ENCODE measurements at places on chromosomes 4 and X.

DNA sequence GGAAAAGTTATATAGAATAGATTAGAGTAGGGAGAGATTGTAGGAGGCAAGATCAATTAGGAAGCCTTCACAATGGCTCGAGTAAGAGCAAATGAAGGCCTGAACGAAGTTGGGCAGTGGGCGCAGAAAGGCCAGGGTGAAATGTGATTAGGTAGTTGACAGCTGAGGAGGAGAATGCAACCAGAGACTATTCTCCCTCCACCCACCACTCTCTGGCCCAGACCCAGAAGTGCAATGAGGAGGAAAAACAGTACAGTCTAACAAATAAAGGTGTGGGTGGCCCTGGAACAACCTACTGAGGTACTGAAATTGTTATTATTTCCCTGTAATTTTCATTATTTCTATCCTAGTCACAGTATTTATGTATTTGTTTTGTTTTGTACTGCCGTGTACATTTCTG is 176.7 kb downstream of the SLC39A8 start:
- H3K4me3 ChIP-seq, result no peak overlapping the region
- peaks cover 5% of the 10 kb centered on the region for H3K27me3 ChIP-seq
- H3K36me3 ChIP-seq, result no peaks in the 10 kb centered on the region
- no peak overlapping the region for H3K27ac ChIP-seq

GRCh38 chr4:2606960-2607506 is 70.6 kb downstream of the FAM193A start:
- no peak for DNase-seq
- no peak overlapping the region for H3K4me3 ChIP-seq
- no peak overlapping the region for H3K27ac ChIP-seq

GRCh38 chr4:163764569-163764968 is 270.1 kb downstream of the TMA16 start:
- no peaks in the 10 kb centered on the region for H3K36me3 ChIP-seq
- H3K4me1 ChIP-seq, result no peaks in the 10 kb centered on the region
- DNase-seq, result no peak

DNA sequence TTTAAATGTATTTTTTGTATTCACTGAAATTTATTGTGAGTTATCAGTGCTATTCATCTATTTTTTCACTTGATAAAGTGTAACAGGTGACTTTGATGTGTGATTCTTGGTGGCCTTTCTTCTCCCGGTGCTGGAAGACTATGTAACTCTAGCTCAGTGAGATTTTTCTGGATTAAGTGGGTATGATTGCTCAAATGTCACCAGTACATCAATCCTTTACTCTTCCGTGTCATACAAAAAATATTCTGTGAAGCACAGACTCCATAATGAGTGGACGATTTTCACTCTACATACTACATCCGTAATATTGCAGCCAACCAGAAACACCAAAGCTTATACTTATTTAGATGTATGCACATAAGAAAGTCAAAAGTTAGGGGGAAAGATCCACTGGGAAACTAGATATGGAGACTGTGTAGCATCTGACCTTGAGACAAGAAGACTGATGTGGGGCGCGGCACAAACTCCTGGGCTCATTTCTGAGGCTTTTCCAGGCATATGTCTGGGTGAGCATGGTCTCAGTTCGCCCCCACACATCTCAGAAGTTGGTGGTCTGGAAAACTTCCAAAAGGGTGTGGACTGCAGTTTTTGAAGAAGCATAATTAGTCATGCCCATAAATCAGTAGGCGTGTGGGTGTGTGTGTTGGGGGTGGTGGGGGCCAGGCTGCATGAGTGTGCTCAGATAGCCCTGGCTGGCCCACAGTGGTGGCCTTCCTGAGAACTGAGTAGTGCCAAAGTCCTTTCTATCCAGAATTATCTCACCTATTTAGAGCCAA is 53.9 kb upstream of the TENM3 start:
- H3K4me1 ChIP-seq, result no peaks in the 10 kb centered on the region
- H3K4me3 ChIP-seq, result no peak overlapping the region
- H3K27ac ChIP-seq, result no peak overlapping the region
- no peak for DNase-seq

DNA sequence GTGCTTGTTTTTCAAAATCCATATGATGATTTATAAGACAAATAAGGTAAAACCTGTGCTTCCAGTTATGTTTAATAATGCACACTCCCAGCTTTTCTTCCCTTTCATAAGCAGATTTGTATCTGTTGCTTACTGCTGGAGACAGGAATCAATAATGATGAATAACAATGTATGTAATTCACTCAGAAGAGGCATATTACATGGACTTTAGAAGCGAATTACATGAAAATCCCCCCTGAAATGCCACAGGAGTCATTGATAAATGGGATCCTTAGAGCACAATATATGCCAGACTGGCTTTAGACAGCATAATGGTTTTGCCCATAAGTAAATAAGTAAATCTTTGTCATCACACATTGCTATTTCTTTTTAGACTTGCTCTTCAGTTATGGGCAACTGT is 892.3 kb downstream of the CCSER1 start:
- no peak overlapping the region for H3K27ac ChIP-seq
- no peaks in the 10 kb centered on the region for H3K36me3 ChIP-seq
- H3K4me3 ChIP-seq, result no peak overlapping the region

GRCh38 chrX:41116948-41117347 is 31.7 kb downstream of the USP9X start:
- H3K4me3 ChIP-seq, result peak overlapping the region; percentile 40
- peaks cover 61% of the 10 kb centered on the region for H3K4me1 ChIP-seq
- peak; percentile 33 for DNase-seq
- no peaks in the 10 kb centered on the region for H3K36me3 ChIP-seq

DNA sequence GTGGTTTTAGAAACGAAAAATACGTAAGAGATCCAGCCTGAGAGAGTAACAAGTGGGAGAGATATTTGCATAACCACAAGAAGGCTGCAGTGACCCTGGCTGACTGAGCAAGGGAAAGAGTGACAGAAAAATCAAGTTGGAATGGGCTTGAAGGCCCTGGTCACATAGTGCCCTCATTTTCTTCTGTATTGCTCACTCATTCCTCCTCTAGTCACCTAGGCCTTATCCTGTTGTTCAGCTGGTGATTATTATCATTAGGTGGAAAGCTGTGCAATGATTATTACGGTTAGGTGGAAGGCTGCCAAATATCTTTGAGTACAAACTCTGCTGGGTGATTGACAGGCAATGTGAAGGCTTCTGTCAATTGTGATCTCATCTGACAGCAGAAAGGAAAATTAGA is 2384.1 kb downstream of the PCDH7 start:
- DNase-seq, result no peak
- H3K27ac ChIP-seq, result no peak overlapping the region
- H3K27me3 ChIP-seq, result no peaks in the 10 kb centered on the region
- no peaks in the 10 kb centered on the region for H3K4me1 ChIP-seq

GRCh38 chrX:22357621-22358020 is 84.9 kb downstream of the CBLL2 start:
- DNase-seq, result no peak
- no peaks in the 10 kb centered on the region for H3K27me3 ChIP-seq
- no peaks in the 10 kb centered on the region for H3K36me3 ChIP-seq
- no peaks in the 10 kb centered on the region for H3K4me1 ChIP-seq

DNA sequence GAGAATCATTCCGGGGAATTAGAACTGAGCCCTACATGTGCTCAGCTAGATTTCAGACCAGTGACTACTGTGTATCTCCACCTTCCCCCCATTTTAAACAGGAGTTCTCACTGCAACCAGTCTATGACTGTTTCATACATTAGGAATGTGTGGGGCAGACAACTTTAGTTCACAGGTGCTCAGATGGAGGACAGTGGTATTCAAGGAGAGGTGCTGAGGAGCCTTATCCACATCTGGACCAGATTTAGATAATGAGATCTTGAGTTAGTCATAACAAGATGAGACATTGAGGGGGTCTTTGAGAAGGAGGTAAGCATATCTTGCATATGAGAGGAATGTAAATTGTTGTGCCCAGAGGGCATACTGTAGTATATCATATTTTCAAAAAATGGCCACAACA is 32.8 kb upstream of the RELL1 start:
- no peak for DNase-seq
- peaks cover 5% of the 10 kb centered on the region for H3K27me3 ChIP-seq
- no peaks in the 10 kb centered on the region for H3K36me3 ChIP-seq
- H3K27ac ChIP-seq, result no peak overlapping the region
- no peak overlapping the region for H3K4me3 ChIP-seq

- H3K4me1 ChIP-seq, result no peaks in the 10 kb centered on the region
- H3K27me3 ChIP-seq, result peaks cover 2% of the 10 kb centered on the region
- no peaks in the 10 kb centered on the region for H3K36me3 ChIP-seq
These were observed 218.4 kb upstream of the HCCS start for GRCh38 chrX:10892621-10893225.

GRCh38 chrX:78316265-78316664 is 11.1 kb downstream of the CYSLTR1 start:
- H3K36me3 ChIP-seq, result peaks cover 11% of the 10 kb centered on the region
- H3K4me3 ChIP-seq, result no peak overlapping the region
- DNase-seq, result no peak
- H3K4me1 ChIP-seq, result peaks cover 37% of the 10 kb centered on the region
- H3K27me3 ChIP-seq, result no peaks in the 10 kb centered on the region

- no peaks in the 10 kb centered on the region for H3K27me3 ChIP-seq
- peaks cover 18% of the 10 kb centered on the region for H3K4me1 ChIP-seq
- peak overlapping the region; percentile 42 for H3K27ac ChIP-seq
- no peak for DNase-seq
- peak overlapping the region; percentile 41 for H3K4me3 ChIP-seq
- no peaks in the 10 kb centered on the region for H3K36me3 ChIP-seq
These were observed 88.6 kb upstream of the MAML3 start for GRCh38 chr4:140242357-140243277.

DNA sequence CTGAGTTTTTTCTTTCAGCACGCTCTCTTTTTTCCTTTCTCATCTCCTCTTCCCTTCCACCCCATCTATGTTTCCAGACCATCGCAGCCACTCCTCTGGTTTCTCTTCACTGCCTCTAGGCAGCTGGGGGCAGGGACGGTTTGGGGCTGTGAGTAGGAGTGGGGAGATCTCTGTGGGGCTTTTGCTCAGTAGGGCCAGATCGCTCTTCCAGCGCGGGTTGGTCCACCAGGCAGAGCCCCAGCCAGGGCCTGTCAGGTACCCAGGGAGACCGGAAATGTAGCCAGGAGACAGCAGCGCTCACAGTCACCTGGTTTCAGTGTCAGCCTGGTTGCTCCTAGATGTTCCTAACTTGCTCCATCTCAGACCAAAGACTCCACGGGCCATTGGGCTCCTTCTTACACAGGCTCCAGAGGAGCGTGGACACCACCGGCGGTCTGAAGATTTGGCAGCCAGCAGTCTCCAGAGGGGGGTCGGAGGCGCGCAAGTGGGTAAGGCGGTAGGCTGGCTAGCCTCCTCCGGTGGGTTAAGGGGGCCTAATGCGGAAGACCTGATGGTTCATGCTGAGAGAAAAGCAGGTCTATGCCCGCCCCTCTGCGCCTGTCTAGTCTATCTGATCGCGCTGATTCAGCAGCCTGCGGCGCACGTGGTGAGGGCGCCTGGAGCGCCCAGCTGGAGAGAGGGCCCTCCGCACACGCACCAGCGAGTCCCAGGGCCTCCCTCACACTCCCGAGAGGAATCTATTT is 1.8 kb downstream of the FGF5 start:
- H3K36me3 ChIP-seq, result no peaks in the 10 kb centered on the region
- H3K27ac ChIP-seq, result no peak overlapping the region
- peaks cover 35% of the 10 kb centered on the region for H3K27me3 ChIP-seq
- no peaks in the 10 kb centered on the region for H3K4me1 ChIP-seq

GRCh38 chr4:139501117-139501516 is 47.2 kb downstream of the RAB33B start:
- DNase-seq, result no peak
- peaks cover 10% of the 10 kb centered on the region for H3K4me1 ChIP-seq
- H3K27me3 ChIP-seq, result peaks cover 2% of the 10 kb centered on the region
- no peak overlapping the region for H3K4me3 ChIP-seq
- H3K36me3 ChIP-seq, result no peaks in the 10 kb centered on the region

DNA sequence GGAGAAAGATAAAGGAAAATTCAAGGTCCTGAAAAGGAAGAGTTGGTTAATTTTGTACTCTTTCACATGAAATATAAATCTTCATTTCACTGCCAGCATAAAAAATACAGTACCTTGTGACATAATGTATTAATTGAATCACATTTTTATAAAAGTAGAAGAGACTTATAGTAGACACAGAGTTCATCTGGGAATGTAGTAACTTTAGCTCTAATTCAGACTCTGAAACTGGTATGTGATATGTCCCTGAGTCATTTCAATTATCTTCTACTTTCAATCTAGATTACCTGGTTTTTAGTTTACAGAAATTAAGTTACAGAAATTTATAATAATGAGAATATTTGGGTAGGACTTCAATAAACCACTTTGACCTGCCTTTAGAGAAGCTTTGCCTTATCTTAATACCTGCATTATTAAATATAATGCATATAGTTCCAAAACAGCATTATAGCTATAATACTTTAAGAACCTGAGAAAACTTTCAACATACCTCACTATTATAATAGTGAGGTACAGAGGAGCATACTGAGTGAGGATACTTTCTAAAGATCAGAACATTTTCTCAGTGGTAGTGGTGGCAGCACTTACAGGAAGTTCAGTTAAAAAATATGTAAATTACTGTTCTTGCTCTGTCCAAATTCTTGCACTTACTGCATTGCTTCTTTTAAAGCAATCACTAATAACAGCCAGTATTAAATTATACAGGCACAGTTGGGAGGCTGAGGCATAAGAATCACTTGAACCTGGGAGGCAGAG is 11.2 kb downstream of the NEK1 start:
- no peaks in the 10 kb centered on the region for H3K27me3 ChIP-seq
- no peak overlapping the region for H3K27ac ChIP-seq
- no peak for DNase-seq
- peaks cover 14% of the 10 kb centered on the region for H3K36me3 ChIP-seq

GRCh38 chr4:102298716-102299115 is 46.6 kb downstream of the SLC39A8 start:
- H3K27ac ChIP-seq, result no peak overlapping the region
- peaks cover 2% of the 10 kb centered on the region for H3K4me1 ChIP-seq
- peaks cover 16% of the 10 kb centered on the region for H3K36me3 ChIP-seq
- no peak for DNase-seq
- H3K27me3 ChIP-seq, result no peaks in the 10 kb centered on the region

- no peak overlapping the region for H3K4me3 ChIP-seq
- H3K4me1 ChIP-seq, result no peaks in the 10 kb centered on the region
- no peak for DNase-seq
- H3K27ac ChIP-seq, result no peak overlapping the region
- no peaks in the 10 kb centered on the region for H3K36me3 ChIP-seq
These were observed 37.2 kb downstream of the CNGA2 start for GRCh38 chrX:151771726-151772125.

DNA sequence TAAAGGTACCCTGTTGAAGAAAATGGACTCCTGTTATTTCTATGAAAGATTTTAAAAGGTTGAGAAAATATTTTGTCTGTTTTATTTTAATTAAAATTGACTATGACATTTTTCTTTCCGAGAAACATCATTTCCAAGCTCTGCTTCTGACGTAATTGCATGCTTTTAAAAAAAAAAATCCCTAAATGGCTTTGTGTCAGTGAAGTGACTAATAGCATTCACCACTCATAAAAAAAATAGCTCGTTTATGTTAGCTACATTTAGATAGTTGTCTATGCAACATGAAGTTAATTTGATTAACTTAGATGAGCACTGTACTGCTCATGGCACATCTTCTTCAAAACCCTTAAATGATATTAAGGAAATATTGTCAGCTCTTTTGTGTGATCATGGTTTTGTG is 105.1 kb upstream of the KLHL13 start:
- H3K4me1 ChIP-seq, result no peaks in the 10 kb centered on the region
- no peaks in the 10 kb centered on the region for H3K36me3 ChIP-seq
- peaks cover 6% of the 10 kb centered on the region for H3K27me3 ChIP-seq
- H3K4me3 ChIP-seq, result no peak overlapping the region
